Vagina (tissue), 2 donors: ENCODE measurements at places on chromosomes 6 and 20. TPM values are rescaled to one million over a fixed set of nuclear protein-coding genes. Genes with fewer than 3 reads are reported as not detected.

DNA sequence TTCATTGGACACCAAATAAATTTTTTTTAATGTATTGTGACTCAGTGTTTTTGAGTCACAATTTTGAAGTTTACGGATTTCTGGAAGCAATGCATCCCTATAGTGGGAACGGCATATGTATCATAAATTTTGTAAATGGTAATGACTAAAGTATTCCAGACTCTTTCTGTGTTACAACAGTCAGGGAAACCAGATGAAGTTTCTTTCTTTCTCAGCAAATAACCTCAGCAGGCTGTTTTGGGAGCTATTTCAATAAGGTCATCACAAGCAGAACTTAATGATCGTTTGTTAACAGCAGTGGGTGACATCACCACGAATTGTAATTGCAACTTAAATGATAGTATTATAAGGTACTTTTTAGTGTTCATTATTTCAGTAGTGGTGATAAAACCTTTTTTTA is 52.0 kb downstream of the HIVEP1 start:
- H3K27me3 ChIP-seq = no peaks in the 10 kb centered on the region
- H3K27ac ChIP-seq = no peak overlapping the region
- no peaks in the 10 kb centered on the region for H3K36me3 ChIP-seq

DNA sequence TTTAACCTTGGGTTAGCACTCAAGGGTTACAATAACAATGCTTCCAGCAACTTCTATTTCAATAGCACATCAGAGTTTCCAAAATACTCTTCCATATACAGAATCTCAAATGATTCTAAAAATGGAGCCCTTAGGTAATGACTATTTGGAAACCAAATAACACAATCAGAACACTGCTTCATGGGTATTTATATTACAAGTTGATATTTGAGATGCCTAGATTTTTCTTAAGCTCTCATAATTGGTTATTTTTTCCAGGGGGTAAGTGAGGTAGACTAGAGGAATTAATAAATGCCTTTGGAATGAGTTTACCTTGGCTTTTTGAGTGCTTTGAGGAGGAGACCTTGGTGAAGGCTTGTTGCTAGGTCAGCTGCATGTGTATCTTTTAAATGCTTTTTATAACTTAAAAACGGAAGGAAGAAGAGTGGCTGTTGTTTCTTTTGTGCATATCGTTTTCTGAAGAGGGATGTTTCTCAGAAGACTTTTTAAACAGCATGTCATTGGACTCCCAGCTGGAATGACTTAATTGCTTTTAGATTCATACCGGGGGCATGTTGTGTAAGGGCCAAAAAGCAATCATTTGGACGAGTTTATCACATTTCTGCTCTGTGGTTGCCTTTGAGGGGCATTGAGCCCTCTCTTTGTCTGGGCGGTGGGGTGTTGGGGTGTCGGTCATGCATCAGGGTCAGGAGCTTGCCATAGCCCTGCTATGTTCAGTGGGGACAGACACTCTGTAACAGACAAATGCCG is 186.0 kb downstream of the DTNBP1 start:
- no peak overlapping the region for H3K4me3 ChIP-seq
- H3K27me3 ChIP-seq = no peaks in the 10 kb centered on the region

DNA sequence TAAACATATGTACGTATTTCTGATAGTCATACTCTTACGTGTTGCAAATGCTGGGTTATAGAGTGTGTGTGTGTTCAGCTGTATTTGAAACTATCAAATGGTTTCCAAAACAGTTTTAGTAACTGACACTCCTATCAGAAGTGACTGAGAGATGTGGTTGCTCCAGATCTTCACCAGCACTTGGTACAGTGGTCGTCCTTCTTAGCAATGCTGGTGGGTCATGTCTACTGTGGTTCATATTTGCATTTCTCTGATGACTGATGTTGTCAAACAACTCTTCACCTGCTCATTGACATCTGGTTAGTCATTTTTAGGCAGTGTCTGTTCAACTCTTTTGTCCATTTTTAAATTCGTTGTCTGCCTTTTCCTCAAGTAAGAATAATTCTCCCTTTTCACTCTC is 259.3 kb downstream of the KIF16B start:
- H3K27ac ChIP-seq = no peak overlapping the region
- H3K4me3 ChIP-seq = no peak overlapping the region
- no peaks in the 10 kb centered on the region for H3K4me1 ChIP-seq
- no peak for DNase-seq

- no peak overlapping the region for H3K27ac ChIP-seq
- H3K36me3 ChIP-seq = no peaks in the 10 kb centered on the region
- no peaks in the 10 kb centered on the region for H3K27me3 ChIP-seq
- H3K4me3 ChIP-seq = no peak overlapping the region
Measured at GRCh38 chr20:25470045-25470444, 62.6 kb downstream of the GINS1 start.

- DNase-seq = no peak
- no peak overlapping the region for H3K4me3 ChIP-seq
- H3K36me3 ChIP-seq = no peaks in the 10 kb centered on the region
- peaks cover 12% of the 10 kb centered on the region for H3K4me1 ChIP-seq
- no peak overlapping the region for H3K27ac ChIP-seq
- H3K27me3 ChIP-seq = no peaks in the 10 kb centered on the region
Measured at GRCh38 chr20:9146649-9147048, 77.8 kb downstream of the PLCB4 start.

DNA sequence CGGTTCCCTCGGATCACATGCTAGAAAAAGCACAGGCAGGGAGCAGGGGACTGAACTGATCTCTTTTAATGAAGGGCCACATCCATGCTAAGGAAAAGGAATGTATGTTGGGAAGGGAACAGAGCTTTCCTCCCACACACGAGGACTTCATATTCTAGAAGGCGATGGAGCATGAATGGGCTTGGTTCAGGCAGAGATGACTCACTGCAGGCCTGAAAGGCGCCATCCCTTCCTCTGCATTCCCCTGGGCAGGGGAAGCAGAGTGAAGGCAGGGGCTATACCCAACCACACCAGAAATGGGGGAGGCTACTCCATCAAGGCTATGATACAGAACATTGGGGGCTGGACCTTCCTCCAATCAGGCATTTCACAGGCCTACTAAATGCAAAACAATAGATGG is 30.6 kb downstream of the ELMO2 start:
- H3K27me3 ChIP-seq = no peaks in the 10 kb centered on the region
- H3K36me3 ChIP-seq = peaks cover 88% of the 10 kb centered on the region
- H3K4me3 ChIP-seq = no peak overlapping the region

DNA sequence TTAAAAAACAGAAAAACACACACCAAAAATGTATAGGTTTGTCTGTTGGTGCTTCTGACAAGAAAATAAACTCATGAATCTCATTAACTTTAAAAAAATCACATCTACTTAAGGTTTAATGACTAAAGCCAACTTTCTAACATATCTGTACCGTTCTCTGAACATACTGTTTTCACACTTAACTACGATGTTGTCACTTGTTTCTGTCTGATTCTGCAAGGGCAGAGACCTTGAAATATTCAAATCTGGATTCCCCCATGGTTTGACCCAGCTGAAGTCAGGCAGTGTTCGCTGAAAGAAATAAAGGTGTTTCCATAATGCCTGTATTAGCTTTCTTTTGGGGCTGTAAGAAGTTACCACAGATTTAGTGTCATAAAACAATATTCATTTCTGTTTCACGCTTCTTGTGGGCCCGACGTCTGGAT is 2.7 kb upstream of the ASXL1 start:
- peaks cover 25% of the 10 kb centered on the region for H3K4me1 ChIP-seq
- no peak overlapping the region for H3K27ac ChIP-seq
- H3K4me3 ChIP-seq = no peak overlapping the region
- DNase-seq = no peak
- no peaks in the 10 kb centered on the region for H3K27me3 ChIP-seq

GRCh38 chr20:19049514-19049913 is 162.9 kb upstream of the SLC24A3 start:
- no peak for DNase-seq
- H3K27ac ChIP-seq = peak overlapping the region; percentile 6
- H3K27me3 ChIP-seq = no peaks in the 10 kb centered on the region
- H3K4me1 ChIP-seq = peaks cover 20% of the 10 kb centered on the region

DNA sequence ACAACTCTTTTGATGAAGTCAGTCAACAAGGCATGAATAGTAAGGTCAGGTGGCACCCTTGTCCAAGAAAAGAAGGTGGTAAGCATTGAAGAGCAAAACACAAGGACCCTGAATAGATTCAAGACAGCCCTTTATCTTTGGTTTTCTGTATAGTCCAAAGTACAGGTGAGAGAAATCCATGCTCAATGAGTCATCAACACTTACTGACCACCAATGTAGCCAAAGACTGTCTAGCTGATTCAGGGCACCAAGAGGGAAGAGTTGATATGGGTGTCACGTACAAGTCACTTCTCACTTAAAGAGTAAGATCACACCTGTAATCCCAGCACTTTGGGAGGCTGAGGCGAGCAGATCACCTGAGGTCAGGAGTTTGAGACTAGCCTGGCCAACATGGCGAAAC is 528.3 kb downstream of the CD83 start:
- no peak overlapping the region for H3K4me3 ChIP-seq
- H3K4me1 ChIP-seq = no peaks in the 10 kb centered on the region
- no peaks in the 10 kb centered on the region for H3K27me3 ChIP-seq
- no peaks in the 10 kb centered on the region for H3K36me3 ChIP-seq
- no peak overlapping the region for H3K27ac ChIP-seq
- DNase-seq = no peak

GRCh38 chr20:10543480-10543879 is 108.4 kb downstream of the SLX4IP start:
- no peak overlapping the region for H3K27ac ChIP-seq
- no peaks in the 10 kb centered on the region for H3K36me3 ChIP-seq
- no peak for DNase-seq
- H3K4me1 ChIP-seq = peaks cover 16% of the 10 kb centered on the region
- no peak overlapping the region for H3K4me3 ChIP-seq
- no peaks in the 10 kb centered on the region for H3K27me3 ChIP-seq

GRCh38 chr6:131136021-131136786 is 937 bp downstream of the AKAP7 start:
- peaks cover 11% of the 10 kb centered on the region for H3K4me1 ChIP-seq
- no peak for DNase-seq
- peak overlapping the region; percentile 86 for H3K4me3 ChIP-seq
- peak overlapping the region; percentile 94 for H3K27ac ChIP-seq
- H3K27me3 ChIP-seq = no peaks in the 10 kb centered on the region
- H3K36me3 ChIP-seq = no peaks in the 10 kb centered on the region

DNA sequence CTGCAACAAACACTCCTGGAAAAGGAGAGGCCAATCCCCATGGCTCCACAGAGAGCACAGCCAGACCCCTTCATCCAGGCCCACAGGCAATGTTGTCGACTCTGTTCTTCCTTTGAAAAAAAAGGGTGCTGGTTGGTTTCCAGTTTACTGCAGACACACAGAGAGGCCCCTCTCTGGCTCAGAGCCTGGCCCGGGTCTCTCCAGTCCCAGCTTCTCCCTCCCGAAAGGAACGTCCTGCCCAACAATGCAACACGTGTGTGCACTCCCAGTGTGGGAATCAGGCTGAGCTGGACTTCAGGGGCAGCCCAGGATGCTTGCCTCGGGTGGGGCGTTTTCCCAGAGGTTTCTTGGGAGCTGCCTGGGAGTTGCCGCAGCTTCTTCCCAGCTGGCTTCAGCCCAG is 4.5 kb upstream of the NKAIN4 start:
- no peak for DNase-seq
- peaks cover 11% of the 10 kb centered on the region for H3K27me3 ChIP-seq
- no peak overlapping the region for H3K27ac ChIP-seq
- H3K36me3 ChIP-seq = no peaks in the 10 kb centered on the region
- H3K4me1 ChIP-seq = peaks cover 22% of the 10 kb centered on the region

GRCh38 chr6:6312901-6313441 is 7.5 kb downstream of the F13A1 start:
- H3K27me3 ChIP-seq = no peaks in the 10 kb centered on the region
- no peak overlapping the region for H3K4me3 ChIP-seq
- DNase-seq = no peak
- no peaks in the 10 kb centered on the region for H3K4me1 ChIP-seq
- H3K27ac ChIP-seq = no peak overlapping the region
- H3K36me3 ChIP-seq = no peaks in the 10 kb centered on the region

DNA sequence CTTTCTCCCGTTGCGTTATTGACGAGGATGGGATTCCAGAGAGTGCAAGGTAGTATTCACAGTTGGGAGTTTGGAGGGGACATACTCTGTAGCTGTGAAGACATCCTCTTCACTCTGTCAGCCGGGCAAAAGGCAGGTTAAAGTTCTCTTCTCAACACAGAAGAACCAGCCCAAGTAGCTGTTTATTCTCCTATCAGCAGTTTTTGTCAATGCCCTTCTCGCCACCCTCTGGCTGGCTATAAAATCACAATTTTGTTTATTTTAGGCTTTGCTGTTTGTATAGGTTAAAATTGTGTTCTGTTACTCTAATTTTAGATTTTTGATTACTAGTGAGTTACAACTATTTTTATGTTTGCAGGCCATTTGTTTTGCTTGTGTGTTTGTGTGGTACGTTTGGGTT is 37.9 kb upstream of the MAS1 start:
- no peaks in the 10 kb centered on the region for H3K27me3 ChIP-seq
- no peaks in the 10 kb centered on the region for H3K4me1 ChIP-seq
- H3K36me3 ChIP-seq = no peaks in the 10 kb centered on the region

- H3K36me3 ChIP-seq = no peaks in the 10 kb centered on the region
- no peaks in the 10 kb centered on the region for H3K27me3 ChIP-seq
- H3K4me1 ChIP-seq = no peaks in the 10 kb centered on the region
- H3K4me3 ChIP-seq = no peak overlapping the region
Measured at GRCh38 chr20:15316556-15316955, 979.1 kb upstream of the FLRT3 start.

- no peaks in the 10 kb centered on the region for H3K36me3 ChIP-seq
- DNase-seq = no peak
- no peaks in the 10 kb centered on the region for H3K27me3 ChIP-seq
- peaks cover 6% of the 10 kb centered on the region for H3K4me1 ChIP-seq
- H3K27ac ChIP-seq = no peak overlapping the region
Measured at GRCh38 chr6:165653196-165653595, 9.8 kb downstream of the PDE10A start.

DNA sequence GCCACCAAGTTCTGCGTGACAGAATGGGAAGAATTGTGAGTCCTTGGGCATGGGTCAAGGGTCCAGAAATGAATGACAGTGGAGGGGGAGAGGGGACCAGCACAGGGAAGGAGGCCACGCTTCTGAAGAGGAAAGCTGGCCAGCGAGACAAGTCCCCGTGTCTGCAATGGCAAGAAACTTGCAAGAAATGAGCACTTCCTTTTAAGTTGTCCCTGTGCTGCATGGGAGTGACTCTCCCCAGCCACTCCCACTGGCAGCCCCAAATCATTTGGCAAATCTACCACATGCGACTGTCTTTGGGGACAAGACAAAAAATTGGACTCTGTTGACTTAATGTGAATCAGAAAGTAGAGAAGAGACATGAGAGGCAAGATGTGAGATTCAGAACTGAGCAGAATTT is 242.2 kb upstream of the RREB1 start:
- H3K36me3 ChIP-seq = no peaks in the 10 kb centered on the region
- no peak for DNase-seq
- H3K4me3 ChIP-seq = no peak overlapping the region
- no peaks in the 10 kb centered on the region for H3K27me3 ChIP-seq

- no peaks in the 10 kb centered on the region for H3K27me3 ChIP-seq
- no peaks in the 10 kb centered on the region for H3K4me1 ChIP-seq
- H3K27ac ChIP-seq = no peak overlapping the region
- H3K36me3 ChIP-seq = no peaks in the 10 kb centered on the region
- DNase-seq = no peak
- no peak overlapping the region for H3K4me3 ChIP-seq
Measured at GRCh38 chr6:41655646-41656001, 17.4 kb downstream of the MDFI start.

Gene IPCEF1
- total RNA-seq = 2.0 TPM

Gene OR2H2
- total RNA-seq = not detected

Gene TSPO2
- total RNA-seq = not detected

Gene LPIN3
- 82.3 TPM for total RNA-seq

Gene BIRC7
- total RNA-seq = 2.7 TPM

Gene PRR18
- not detected for total RNA-seq

Gene HAO1
- not detected for total RNA-seq

Gene MOG
- total RNA-seq = not detected

Gene ACSS1
- 26.3 TPM for total RNA-seq
